ENCODE measurements at places on chromosomes 7 and 10.

GRCh38 chr7:104029765-104030164, 40.3 kb upstream of the RELN start:
- DNase-seq = no peak

GRCh38 chr10:6680735-6681134, 100.7 kb upstream of the PRKCQ start:
- DNase-seq = no peak

GRCh38 chr7:131131746-131132431, 195.8 kb upstream of the MKLN1 start:
- no peak for DNase-seq

DNA sequence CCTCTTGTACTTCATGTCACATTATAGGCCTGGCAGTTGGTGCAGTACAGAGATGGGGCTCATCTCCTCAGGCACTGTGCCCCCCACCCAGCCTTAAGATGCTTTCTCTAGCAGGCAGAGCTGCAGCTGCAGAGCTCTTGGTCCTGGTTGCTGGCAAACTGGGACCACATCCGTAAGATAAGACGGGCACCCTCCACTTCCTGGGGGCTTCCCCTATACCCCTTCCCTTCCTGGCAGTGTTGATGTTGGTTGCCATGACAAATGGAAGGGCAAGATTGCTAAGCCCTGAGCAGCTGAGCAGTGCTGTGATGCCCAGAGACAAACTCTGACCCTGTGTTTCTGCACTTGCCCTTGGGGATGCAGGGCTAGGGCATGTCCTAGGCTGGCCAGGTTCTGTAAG, 103.4 kb upstream of the ANLN start:
- DNase-seq = peak; percentile 85

DNA sequence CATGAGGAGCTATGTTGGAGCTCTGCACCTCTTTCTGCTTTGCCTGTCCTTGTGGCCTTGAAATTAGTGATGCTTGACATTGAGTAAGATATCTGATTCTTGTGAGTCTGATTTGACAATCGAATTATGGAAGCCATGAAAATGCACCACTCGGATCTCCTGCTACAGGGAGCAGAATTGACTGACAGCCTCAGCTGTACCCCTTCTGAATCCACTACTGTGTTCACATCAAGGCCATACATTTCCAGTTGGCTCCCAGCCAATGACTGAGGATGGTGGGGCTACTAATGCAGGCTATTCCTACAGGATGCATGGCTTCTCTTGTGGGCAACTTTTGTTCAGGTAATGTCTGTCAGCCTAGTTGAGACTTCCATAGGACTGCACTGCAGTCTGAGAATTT, 321.9 kb downstream of the REEP3 start:
- no peak for DNase-seq

DNA sequence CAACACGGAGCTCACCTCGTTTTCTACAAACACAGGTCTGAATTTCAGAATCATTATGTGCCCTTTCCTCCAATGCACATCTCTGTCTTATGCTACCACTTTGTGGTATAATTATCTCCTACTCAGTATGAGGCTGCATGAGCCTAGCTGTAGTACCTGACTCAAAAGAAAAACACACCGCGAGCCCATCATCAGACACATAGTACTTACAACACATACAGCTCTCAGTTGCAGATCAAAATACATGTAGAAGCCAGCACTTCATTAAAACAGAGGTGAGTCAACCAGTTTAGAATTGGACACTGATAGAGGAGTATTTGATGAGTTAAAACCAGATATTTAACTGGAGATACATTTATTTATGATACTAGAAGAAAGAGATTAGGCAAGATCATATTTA, 1.4 kb upstream of the RTKN2 start:
- no peak for DNase-seq

DNA sequence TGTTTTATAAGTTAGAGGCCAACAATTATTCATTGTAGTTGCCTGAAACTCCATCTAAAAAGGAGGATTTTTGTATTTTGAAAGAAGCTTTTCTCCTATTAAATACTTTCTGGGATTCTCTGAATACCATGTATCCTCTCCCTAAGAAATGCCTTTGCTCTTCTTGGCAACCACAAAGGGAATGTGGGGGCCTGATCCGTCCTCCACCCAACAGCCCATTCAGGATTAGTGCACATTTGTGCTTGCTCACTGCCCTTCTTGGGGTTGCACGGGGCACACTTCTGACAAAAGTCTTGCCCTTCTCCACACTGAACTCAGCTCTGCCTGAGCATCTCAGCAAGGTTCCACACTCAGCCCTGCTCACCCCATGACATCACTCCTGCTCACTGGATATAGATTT, 194.2 kb downstream of the SLC25A13 start:
- no peak for DNase-seq

DNA sequence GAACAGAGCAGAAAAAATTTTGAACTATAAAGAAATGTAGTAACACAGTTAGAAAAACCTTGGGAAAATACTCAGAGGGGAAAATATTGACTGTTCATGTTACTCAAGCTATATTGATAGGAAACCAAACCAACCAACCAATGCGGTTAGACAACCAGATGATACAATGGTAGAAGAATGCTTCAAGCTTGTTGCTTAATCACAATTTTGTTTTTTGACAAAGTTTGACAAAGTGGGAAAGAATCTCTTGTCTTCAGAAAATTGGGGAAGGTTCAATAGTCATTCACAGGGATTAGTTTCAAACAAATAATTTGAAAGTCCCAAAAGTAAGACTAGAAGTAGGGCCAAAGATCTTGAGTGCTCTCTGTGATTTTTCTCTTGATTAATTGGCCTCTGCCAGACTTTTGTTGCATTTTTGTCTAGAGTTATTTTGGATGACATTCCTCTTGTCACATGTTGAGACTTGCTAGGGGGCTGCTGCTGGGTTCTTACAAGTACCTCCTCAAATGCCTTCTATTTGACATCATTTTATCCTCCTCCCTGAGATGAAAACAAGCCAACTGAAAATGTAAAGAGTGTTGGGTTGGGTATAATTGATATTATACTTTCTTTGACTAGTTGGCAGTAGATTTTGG, 233.1 kb upstream of the PHYHIPL start:
- no peak for DNase-seq

DNA sequence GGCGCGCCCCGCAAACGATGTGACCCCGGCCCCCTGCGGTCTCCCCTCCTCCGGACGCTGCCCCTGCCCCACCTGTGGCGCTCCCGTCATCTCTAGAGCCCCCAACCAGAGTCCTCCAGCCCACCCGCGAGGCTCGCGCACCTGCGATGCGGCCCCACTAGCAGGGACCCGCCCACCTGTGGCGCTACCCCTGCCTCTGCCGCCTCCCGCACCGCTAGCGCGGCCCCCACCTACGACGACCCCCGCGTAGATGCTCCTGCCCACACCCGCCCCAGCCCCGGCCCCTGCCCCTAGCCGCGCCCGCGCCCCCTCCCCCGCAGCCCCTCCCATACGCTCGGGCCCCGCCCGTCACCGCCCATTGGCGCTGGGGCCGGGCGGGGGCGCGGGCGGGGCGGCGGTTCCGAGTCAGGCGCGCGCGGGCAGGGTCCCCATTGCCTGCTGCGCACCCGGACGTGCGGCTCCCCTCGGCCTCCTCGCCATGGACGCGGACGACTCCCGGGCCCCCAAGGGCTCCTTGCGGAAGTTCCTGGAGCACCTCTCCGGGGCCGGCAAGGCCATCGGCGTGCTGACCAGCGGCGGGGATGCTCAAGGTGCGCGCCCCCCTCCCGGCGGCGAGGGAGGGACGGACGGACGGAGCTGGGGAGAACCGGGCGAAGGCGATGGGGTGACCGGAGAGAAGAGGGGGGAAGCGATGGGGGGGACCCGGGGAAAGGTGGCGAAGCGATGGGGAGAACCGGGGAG, at the start of gene PFKP:
PFKP (plus strand) TSS at position 431 of the 741 bp plus-strand sequence; CDS start at position 479, 48 bp downstream.
- peak; percentile 60 for DNase-seq

DNA sequence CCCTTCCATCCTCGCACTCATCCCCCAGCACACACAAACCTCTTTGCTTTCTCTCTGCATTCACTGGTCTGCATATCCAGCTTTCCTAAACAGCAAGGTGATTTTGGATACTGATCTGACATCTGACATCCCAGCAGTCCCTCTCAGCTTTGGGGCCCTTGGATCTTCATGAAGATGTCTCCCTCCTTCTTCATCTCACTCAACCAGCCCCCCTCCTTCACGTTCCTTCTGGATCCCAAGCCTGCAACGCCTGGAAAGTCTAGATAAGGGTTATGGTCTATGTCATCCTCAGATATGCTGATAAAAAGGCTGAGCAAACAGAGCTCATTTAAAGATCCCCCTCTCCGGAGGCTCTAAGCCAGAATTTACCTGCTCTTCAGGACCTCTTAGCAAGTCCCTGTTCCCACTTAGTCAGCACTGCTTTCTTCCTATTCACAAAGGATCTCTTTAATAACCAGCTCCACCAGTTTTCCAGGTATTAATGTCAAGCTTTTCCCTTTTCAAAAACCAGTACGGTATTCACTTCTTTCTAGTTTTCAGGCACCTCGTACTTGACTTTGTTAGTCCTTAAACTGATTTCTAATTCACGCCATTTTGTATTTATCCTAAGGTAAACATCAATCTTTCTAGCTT, 38.9 kb downstream of the CREB3L2 start:
- DNase-seq = no peak

GRCh38 chr7:98162758-98163157, 48.5 kb upstream of the BHLHA15 start:
- DNase-seq = no peak

GRCh38 chr7:23655433-23655832, 24.6 kb upstream of the FAM221A start:
- DNase-seq = no peak

DNA sequence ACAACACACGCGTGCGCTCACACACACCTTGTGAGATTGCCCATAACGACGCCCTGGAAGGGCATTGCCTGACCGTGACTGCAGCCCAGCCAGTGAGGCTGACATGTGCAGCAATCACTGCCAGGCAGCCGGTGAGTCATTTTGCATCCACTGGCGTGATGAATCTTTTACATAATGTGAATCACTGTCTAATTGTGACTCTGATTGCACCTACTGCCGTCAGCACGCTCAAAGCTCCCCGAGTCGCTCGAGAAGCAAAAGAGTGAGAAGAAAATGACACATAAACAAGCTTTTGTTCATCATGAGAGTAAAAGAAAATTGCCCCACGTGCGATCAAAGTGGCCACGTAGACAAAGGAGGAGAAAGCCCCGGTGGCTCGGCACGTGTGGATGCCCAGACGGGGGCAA, 117.4 kb upstream of the PFKP start:
- no peak for DNase-seq

DNA sequence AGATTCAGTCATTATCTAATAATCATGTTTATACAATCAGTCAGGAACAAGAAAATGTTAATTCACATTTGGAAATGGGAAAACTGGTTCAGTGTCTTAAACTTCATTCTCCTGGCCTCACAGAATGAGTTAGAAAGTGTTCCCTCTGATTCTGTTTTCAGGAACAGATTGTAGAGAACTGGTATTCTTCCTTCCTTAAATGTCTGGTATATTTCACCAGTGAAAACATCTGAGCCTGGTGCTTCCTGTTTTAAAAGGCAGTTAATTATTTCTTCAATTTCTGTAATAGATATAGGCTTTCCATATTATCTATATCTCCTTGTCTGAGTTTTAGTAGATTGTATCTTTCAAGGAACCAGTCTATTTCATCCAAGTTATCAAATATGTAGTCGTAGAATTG, 97.1 kb upstream of the TMEM168 start:
- DNase-seq = no peak

GRCh38 chr7:150502519-150502918, 12.2 kb upstream of the GIMAP7 start:
- peak; percentile 74 for DNase-seq

DNA sequence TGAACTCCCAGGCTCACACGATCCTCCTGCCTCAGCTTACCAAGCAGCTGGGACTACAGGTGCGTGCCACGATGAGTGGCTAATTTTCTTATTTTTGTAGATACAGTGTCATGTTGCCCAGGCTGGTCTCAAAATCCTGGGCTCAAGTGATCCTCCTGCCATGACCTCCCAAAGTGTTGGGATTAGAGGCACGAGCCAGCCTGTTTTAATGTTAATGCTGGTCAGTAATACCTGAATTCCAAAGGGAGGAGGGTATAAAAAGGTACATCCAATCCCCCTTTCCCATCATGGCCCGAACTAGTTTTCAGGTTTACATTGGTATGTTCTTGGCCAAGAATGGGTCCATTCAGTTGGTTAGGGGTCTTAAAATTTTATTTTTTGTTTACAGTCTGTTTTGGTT, 329.1 kb downstream of the PARD3 start:
- DNase-seq = no peak

DNA sequence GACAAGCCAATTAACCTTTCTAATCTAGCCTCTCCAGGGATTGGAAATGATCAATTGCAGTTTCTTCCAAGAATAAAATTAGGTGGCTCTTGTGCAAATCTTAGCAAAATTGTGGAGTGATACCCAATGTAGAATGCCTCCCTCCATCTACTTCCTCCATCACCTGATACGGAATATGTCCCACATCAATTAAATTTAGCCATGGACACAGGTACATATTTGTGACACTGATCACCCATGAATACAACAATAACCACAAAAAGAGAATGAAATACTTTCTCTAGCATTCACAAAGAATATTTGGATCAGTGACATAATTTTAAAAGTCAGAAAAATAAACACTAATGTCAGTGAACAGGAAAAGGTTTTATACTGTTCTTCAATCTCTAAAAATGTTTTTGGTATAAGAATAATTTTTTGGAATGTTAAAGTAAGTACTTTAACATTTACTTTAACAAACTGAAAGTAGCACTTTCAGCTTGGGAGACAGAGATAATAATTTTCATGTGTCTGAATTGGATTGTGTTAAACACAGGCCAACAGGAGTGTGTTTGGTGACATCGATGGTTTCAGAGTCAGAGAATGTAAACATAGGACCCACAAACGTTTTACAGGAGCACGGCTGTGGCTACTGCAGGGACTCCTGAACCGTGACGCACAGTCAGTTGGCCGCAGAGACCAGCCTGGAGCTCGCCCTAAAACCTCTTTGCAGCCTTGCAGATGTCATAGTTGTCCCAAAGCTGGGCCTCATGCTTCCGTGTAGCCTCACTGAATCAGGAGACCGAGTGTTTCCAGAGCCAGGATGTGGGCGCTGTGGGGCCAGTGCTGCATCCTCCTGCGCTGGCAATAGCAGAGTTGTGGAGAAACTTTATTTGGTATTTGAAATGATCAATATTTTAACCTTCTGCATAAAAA, 7.2 kb downstream of the RBM20 start:
- DNase-seq = no peak

DNA sequence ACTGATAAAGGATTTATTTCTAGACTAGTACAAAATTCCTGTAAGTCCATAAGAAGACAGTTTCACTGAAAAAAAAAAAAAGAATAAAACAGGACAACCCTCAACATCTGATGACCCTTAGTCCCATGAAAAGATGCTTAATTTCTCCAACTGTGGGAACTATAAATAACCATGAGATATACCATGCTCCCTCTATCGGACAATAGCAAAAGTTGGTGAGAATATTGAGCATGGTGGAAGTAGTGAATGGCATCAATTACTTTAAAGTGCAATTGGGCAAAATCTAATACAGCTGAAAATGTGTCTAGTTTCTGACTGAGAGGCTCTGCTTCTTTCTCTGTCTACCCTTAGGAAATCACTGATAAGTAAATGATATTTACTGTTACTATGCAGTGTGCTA, 348.8 kb downstream of the SUGCT start:
- DNase-seq = no peak
